Breast epithelium (tissue), 4 donors: ENCODE measurements at places on chromosomes 1 and 21. TPM values are rescaled to one million over a fixed set of nuclear protein-coding genes. Genes with fewer than 3 reads are reported as not detected.

The LY9 gene
- total RNA-seq: 5.6 TPM

The LRRC47 gene
- total RNA-seq: 31.5 TPM

The DENND2C gene
- 3.3 TPM for total RNA-seq

The S100A1 gene
- 40.0 TPM for total RNA-seq

The CD164L2 gene
- total RNA-seq: not detected

The HES3 gene
- not detected for total RNA-seq

The DCDC2B gene
- total RNA-seq: not detected

The DMBX1 gene
- total RNA-seq: not detected

The EPHA2 gene
- total RNA-seq: 5.8 TPM

The IPO13 gene
- total RNA-seq: 23.0 TPM

The RGS18 gene
- total RNA-seq: 2.0 TPM

The MYOG gene
- total RNA-seq: not detected

DNA sequence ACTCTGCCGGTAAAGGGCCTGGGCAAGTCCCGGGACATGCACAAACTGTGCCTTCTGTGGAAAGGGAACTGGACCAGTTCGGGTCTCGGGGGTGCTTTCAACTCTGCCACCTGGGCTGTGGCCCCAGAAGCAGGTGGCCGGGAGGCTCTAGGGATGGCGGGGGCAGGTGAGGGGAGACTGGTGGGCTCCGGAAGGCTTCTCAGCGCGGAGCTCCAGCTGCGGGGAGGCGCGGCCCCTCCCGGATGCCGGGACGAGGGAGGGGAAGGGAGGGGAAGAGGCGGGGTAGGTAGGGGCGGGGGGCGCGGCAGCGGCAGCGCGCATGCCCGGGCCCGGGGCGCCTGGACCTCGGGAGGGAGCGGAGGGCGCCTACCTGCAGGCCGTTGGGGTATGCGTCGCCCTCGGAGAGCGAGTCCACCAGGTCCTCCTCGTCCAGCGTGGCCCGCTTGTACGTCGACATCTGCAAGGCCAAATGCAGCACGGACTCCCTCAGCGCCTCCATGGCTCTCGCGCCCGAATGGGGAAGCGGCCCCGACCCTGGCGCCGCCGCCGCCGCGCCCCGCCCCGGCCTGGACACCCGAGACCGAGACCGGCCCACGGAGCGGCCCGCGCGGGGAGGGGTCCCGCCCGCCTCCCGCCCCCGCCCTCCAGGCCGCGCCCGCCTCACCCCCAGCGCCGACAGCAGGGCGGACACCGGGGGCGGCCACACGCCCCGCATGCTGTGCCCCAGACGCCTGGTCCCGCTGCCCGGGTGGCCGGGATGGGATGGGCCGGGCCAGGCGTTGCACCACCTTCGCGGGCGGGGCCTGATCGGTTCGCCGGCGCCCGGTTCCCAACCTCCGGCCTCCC is at the start of gene ECE1:
ECE1 (minus strand) TSS at position 764 of the 846 bp plus-strand sequence; CDS start at position 715, 49 bp downstream.
- no peaks in the 10 kb centered on the region for H3K36me3 ChIP-seq
- H3K4me3 ChIP-seq: peak within 1 kb of the TSS; percentile 58
- no peaks in the 10 kb centered on the region for H3K27me3 ChIP-seq
- DNase-seq: no peak
- H3K27ac ChIP-seq: peak within 1 kb of the TSS; percentile 83

GRCh38 chr21:15566703-15567102 is 163.1 kb upstream of the USP25 start:
- no peaks in the 10 kb centered on the region for H3K36me3 ChIP-seq
- H3K4me1 ChIP-seq: no peaks in the 10 kb centered on the region
- no peak overlapping the region for H3K4me3 ChIP-seq
- no peak overlapping the region for H3K27ac ChIP-seq

DNA sequence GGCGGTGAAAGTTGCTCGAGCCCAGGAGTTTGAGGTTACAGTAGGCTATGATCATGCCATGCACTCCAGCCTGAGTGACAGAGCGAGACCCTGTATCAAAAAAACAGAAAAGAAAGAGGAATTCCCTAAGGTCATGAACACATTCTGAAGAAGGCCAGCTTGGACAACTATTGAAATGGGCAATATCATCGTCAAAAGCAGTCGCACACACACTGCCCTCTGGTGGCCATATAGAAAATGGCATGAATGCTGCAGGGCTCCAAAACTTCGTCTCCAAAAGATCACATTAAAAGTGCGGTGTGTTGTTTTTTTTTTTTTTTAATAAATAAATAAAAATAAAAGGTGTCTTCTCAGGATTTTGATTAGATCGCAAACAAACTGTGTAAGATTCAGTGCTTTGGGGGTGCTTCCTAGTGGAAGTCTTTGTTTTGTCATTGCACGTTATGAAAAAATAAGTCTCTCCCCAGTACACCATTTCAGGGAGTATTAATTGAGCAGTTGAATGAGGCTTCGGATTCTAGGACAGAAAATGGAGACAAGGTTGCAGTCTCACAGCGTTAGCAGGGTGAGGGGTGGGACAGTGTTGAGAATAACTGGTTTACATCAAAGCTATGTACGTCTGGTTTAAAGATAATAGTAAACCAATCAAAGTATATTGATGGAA is 87.5 kb upstream of the FMN2 start:
- peaks cover 19% of the 10 kb centered on the region for H3K27me3 ChIP-seq
- H3K4me1 ChIP-seq: no peaks in the 10 kb centered on the region
- no peak for DNase-seq
- no peak overlapping the region for H3K27ac ChIP-seq

- H3K27me3 ChIP-seq: no peaks in the 10 kb centered on the region
- no peaks in the 10 kb centered on the region for H3K36me3 ChIP-seq
- no peak overlapping the region for H3K27ac ChIP-seq
- no peak overlapping the region for H3K4me3 ChIP-seq
These were observed 8.1 kb downstream of the ARV1 start for GRCh38 chr1:230986976-230987375.

DNA sequence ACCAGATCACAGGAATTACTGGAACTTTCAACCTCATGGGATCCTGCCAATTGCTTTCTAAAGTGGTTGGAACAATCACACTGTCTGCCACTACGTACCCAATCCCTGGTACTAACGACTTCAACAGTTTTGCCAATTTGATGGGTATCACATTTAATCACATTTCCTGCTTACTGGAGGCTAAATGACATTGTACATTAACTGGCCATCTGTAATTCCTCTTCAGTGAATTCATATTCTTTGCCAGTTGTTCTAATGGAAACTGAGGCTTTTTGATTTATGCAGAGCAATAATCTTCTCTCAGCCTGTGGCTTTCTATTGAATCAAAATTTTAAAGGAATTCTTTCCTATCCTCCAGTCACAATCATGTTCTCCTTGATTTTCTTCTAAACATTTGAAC is 38.2 kb downstream of the LGALS8 start:
- no peak overlapping the region for H3K4me3 ChIP-seq
- no peaks in the 10 kb centered on the region for H3K4me1 ChIP-seq
- no peak overlapping the region for H3K27ac ChIP-seq
- H3K27me3 ChIP-seq: no peaks in the 10 kb centered on the region
- no peak for DNase-seq
- H3K36me3 ChIP-seq: peaks cover 9% of the 10 kb centered on the region

GRCh38 chr1:49597436-49597835 is 426.3 kb downstream of the AGBL4 start:
- no peaks in the 10 kb centered on the region for H3K4me1 ChIP-seq
- H3K36me3 ChIP-seq: no peaks in the 10 kb centered on the region
- H3K27me3 ChIP-seq: no peaks in the 10 kb centered on the region
- H3K27ac ChIP-seq: no peak overlapping the region

- DNase-seq: no peak
- no peaks in the 10 kb centered on the region for H3K36me3 ChIP-seq
- no peak overlapping the region for H3K27ac ChIP-seq
- no peaks in the 10 kb centered on the region for H3K4me1 ChIP-seq
These were observed 178.9 kb downstream of the HS2ST1 start for GRCh38 chr1:87093286-87093685.

DNA sequence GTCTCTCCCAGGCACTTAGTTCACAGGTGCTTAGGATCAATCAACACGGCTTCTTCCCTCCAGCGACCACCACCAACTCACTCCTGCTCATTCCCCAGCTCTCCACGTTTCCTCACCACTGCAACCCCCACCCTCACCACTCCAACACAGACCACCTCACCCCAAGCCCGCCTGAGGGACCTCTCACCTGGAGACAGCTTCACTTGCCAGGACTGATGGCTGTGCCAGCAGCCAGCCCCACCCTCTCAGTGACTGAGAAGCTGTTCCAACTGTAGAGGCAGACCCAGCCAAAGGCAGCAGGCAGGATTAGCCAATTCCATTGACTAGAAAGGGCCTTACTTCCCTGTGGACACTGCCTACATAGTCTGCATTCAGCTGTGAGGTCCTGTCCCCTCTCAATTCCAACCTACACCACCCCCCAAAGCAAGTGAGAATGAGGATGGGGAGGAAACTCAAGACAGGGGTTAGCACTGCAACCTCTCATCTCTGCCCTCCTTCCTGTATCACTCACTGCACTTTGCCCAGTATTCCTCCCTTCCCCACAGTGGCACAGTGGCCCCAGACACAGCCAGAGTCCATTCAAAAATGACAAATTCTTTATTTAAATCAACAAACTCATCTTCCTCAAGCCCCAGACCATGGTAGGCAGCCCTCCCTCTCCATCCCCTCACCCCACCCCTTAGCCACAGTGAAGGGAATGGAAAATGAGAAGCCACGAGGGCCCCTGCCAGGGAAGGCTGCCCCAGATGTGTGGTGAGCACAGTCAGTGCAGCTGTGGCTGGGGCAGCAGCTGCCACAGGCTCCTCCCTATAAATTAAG is 7.6 kb downstream of the TAGLN2 start:
- H3K27me3 ChIP-seq: no peaks in the 10 kb centered on the region
- no peak for DNase-seq
- H3K4me3 ChIP-seq: no peak overlapping the region

GRCh38 chr1:31615414-31615813 is 2.1 kb upstream of the HCRTR1 start:
- DNase-seq: peak; percentile 12
- no peaks in the 10 kb centered on the region for H3K27me3 ChIP-seq
- H3K4me1 ChIP-seq: no peaks in the 10 kb centered on the region
- H3K27ac ChIP-seq: no peak overlapping the region
- no peak overlapping the region for H3K4me3 ChIP-seq

DNA sequence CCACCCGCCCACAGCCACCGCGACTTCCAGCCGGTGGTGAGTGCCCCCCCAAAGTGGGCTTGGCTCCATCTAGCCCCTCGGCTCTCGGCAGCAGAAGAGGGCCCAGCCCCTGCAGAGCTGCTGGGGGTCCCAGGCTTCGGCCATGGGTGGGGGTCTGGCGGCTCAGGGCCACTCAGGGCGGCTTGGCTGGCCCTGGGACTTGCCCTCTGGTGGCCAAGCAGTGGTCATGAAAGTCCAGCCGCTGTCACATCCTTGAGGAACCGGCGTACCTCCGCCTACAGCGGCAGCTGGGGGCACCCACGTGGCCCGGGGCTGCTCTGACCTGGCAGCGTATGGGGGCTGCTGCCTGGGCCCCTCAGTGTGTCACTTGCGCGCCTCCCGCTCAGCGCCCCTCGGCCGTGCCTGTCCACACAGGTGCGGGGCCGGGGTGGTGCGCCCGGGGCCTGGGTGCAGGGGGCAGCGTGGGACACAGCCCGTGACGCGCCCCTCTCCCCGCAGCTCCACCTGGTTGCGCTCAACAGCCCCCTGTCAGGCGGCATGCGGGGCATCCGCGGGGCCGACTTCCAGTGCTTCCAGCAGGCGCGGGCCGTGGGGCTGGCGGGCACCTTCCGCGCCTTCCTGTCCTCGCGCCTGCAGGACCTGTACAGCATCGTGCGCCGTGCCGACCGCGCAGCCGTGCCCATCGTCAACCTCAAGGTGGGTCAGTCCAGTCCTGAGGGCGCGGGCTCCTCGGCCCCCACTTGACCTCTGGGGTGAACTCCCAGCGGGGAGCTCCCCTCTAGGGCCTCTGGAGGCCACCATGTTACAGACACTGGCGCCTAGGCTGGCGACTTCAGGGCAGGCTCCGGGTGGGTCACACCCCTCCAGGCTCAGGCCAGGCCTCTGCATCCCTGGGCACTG is 32.4 kb downstream of the SLC19A1 start:
- H3K27me3 ChIP-seq: no peaks in the 10 kb centered on the region
- no peak for DNase-seq
- no peaks in the 10 kb centered on the region for H3K36me3 ChIP-seq

GRCh38 chr1:96808191-96808590 is 86.6 kb downstream of the PTBP2 start:
- H3K4me3 ChIP-seq: no peak overlapping the region
- no peaks in the 10 kb centered on the region for H3K27me3 ChIP-seq
- no peaks in the 10 kb centered on the region for H3K4me1 ChIP-seq
- no peaks in the 10 kb centered on the region for H3K36me3 ChIP-seq
- H3K27ac ChIP-seq: no peak overlapping the region
- DNase-seq: no peak

DNA sequence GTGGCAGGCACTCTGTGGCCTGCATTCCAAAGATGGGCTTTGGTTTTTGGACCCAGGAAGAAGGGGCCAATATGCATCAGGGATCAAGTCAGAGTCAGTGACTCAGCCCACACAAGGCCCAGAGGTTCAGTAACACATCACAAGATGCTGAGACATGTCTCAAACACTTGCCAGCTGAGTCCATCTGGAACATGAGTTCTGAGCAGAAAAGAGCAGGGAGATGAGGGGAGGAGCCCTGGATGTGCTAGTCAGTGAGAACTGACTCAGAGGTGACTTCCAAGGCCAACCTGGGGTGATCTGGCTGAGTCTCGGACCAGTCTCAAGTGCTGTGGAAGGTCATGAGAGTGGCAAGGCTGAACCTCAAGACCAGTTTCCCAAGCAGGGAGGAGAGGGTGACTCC is 150.1 kb downstream of the CDC7 start:
- no peak for DNase-seq
- no peaks in the 10 kb centered on the region for H3K36me3 ChIP-seq
- peak overlapping the region; percentile 93 for H3K27ac ChIP-seq
- peaks cover 5% of the 10 kb centered on the region for H3K4me1 ChIP-seq
- H3K4me3 ChIP-seq: no peak overlapping the region
- no peaks in the 10 kb centered on the region for H3K27me3 ChIP-seq

GRCh38 chr1:211066781-211067384 is 67.1 kb downstream of the KCNH1 start:
- H3K27me3 ChIP-seq: no peaks in the 10 kb centered on the region
- H3K4me1 ChIP-seq: no peaks in the 10 kb centered on the region
- H3K27ac ChIP-seq: no peak overlapping the region
- H3K4me3 ChIP-seq: no peak overlapping the region
- no peak for DNase-seq
- no peaks in the 10 kb centered on the region for H3K36me3 ChIP-seq
